ENCODE measurements at places on chromosomes 12 and 14.

- no peak for DNase-seq
Observed at GRCh38 chr12:20547816-20548575, 147.1 kb upstream of the SLCO1C1 start.

GRCh38 chr14:33938131-33938949 is 12.5 kb downstream of the EGLN3 start:
- no peak for DNase-seq

- no peak for DNase-seq
Observed at GRCh38 chr12:123293178-123293760, 21.6 kb upstream of the CDK2AP1 start.

GRCh38 chr12:121144416-121144914 is 11.8 kb downstream of the P2RX7 start:
- no peak for DNase-seq

DNA sequence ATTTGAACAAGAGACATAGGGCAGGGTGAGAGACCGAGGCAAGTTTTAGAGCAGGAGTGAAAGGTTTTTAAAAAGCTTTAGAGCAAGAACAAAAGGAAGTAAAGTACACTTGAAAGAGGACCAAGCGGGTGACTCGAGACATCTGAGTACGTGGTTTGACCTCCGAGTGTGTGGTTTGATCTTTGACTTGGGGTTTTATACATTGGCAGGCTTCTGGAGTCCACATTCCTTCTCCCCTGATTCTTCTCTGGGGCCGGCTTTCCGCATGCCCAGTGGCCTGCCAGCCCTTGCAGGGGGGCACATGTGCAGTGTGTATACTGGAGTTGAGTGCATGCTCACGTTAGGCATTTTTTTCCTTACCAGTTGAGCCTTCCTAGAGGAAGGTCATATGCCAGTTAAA is 96.3 kb downstream of the SLC15A4 start:
- no peak for DNase-seq

DNA sequence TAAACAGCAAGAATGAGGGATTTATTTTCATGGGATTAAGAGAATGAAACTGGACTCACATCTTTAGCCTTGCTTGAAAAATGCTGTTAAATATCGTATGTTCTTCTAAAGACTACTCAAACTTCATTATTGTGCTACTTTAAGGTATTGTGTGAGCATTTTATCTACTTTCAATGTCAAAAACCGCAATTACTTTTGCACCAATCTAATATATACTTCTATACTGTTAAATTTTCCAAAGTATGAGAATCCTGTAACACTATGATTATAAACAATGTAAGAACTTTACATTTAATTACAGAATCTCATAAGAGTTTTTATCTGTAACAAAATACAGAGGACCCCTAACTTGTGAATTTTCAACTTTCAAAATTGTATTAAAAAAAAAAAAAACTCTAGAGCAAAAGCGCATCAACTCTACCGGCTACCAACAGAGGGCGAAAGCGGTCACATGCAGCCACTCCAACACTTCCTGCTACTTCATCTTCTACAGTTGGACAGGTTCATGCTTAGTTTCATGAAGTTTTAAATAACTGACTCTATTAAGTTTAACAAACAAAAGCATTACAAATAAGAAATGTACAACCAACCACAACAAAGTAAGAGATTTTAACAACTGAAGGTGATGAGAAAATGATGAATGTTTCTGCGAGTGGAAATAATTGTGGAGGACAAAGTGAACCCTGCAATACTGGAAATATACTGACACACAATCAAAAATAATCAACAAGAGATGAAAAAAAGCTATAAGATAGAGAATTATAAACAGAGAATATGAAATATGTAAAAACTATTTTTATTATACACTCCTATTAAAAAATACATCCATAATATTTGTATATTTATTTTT is 210.9 kb downstream of the MED13L start:
- peak; percentile 52 for DNase-seq

- DNase-seq: no peak
Observed at GRCh38 chr12:100862676-100863075, 68.1 kb downstream of the ANO4 start.

GRCh38 chr12:69388371-69388770 is 28.8 kb downstream of the YEATS4 start:
- peak; percentile 16 for DNase-seq

GRCh38 chr12:28652239-28652638 is 462.0 kb downstream of the CCDC91 start:
- DNase-seq: no peak

- DNase-seq: peak; percentile 59
Observed at GRCh38 chr14:35285168-35286002, 6.8 kb upstream of the PSMA6 start.

- no peak for DNase-seq
Observed at GRCh38 chr14:53956427-53957201, at the start of gene BMP4. Gene BMP4 (minus strand): TSS chr14:53956825. CDS start chr14:53952222, 4,603 bp downstream.

- no peak for DNase-seq
Observed at GRCh38 chr14:68208218-68208617, 388.6 kb downstream of the RAD51B start.

GRCh38 chr12:56104815-56105608 is 653 bp downstream of the PA2G4 start:
- DNase-seq: no peak

DNA sequence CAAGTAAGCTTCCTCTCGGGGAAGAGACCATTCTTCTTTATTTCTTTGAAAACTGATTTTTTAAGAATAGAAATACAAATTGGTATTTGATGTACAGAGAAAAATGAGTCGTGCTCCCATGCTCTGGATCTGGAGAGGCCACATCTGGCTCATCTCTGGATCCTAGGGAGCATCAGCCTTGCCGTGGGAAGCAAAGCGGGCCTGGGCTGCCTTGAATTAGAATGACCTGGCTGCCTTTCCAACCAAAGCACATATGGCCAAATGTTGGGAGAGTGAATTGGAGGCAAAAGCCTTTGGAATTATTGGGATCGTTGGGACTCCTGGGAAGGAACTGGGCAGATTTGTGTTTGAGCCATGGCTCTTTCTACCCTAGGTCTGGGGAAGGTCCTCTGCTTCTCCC is 80.0 kb downstream of the SLC25A47 start:
- no peak for DNase-seq

DNA sequence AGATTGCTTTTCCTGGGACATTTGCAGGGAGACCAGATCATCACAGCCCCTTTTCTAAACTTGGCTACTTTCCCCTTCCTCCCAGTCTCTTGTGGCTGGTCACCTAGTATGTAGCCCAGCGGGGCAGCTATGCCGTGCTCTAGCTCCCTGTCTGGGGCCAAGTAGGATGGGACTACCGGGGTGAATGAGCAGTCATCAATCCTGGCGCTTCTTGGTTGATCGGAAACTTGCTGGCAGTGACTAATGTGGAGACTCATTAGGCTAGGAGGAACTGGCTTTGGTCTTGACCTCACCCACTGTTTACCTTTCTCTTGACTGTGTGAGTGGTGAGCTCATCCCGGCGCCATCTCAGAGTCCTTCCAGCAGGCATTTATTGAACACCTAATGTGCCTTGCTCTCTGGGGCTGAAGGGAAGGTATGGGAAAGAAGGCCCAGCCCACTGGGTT is 15.9 kb downstream of the PLEKHG3 start:
- DNase-seq: no peak

DNA sequence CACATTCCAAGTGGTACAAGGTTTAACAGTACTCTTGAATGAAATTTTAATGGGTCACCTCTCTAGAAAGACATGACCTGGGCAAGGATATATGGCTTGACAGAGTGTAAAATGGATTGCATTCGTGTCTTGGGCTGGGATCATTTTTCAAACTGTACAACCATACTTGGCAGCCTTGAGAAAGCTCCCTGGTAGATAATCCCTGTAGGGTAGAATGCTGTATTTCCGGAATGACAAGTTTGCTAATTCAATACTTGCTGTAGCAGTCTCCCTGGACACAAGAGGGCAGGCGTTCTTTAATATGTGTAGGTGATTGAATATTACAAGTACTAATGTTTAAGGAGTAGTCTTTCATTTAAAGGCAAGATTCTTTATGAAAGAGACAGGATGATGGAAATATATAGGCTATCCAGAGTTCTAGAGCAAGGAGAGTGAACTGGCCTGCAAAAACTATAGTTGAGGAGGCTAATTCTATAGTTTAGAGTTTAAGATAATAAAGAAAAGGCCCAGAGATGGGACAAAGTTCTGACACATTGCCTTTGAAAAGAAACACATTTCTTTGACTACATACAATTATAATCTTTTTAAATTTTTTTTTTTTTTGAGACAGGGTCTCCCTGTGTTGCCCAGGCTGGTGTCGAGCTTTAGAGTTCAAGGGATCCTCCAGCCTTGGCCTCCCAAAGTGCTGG is 53.4 kb downstream of the PLBD1 start:
- DNase-seq: peak; percentile 3

GRCh38 chr14:98227000-98227726 is 1044.8 kb downstream of the BCL11B start:
- peak; percentile 41 for DNase-seq

- DNase-seq: no peak
Observed at GRCh38 chr12:52907092-52907810, 2.4 kb upstream of the KRT8 start.

DNA sequence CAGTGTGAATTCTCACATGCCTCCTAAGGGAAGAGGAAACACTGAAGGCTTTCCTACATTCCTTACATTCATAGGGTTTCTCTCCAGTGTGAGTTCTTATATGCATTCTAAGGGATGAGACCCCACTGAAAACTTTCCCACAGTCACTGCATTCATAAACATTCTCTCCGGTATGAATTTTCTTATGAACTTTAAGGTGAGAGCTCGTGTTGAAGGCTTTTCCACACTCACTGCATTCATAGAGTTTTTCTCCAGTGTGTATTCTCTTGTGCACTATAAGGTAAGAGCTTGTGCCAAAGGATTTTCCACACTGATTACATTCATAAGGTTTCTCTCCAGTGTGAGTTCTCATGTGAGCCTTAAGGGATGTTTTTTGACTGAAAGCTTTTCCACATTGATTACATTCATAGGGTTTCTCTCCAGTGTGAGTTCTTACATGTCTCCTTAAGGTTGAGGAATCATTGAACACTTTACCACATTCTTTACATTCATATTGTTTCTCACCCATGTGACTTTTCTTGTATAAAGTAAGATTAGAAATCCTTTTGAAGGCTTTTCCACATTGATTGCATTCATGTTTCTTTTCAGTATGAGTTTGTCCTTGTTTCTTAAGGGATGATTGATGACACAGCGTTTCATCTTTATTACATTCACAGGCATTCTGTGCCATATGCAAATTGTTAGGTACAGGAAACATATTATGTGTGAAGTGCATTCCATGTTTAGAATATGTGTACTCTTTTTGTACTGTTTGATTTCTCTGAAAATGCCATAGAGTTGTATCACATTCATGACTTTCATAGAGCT is 9.5 kb downstream of the ZNF891 start:
- DNase-seq: no peak

GRCh38 chr12:100460702-100461101 is 13.0 kb upstream of the NR1H4 start:
- no peak for DNase-seq

GRCh38 chr14:93764211-93764659 is 24.1 kb downstream of the PRIMA1 start:
- no peak for DNase-seq

DNA sequence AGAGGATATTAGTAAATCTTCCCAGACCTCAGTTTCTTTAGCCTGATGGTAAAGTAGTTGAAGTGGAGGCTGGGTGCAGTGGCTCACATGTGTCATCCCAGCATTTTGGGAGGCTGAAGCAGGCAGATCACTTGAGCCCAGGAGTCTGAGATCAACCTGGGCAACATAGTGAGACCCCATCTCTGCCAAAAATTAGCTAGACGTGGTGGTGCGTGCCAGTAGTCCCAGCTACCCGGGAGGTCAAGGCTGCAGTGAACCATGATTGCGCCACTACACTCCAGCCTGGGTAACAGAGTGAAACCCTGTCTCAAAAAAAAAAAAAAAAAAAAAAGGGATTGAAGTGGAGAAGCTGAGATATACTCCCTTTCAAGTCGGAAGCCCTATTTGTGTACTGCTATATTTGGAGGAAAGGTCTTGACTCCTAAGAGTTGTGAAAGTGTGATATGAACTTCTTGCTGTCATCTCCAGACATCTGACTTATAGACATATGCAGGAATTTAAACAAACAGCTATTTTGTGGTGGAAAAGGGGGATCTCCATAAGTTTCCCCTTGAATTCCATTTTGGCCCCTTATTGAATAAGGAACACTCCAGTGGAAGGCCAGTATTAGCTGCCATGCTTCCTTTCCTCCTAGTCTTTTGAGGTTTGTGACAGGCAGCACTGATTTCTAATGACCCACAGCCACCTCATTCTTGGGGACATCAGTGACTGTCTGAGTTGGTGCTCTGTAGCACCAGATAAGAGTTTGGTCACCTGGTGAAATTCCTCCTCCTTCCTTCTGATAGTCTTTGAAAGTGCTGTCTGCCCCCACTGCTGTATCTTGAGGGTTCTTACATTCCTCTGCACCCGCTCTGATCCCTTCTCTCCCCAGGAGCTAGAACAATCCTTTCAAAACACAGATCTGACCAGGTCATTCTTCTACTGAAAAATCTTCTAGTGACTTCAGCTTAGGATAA is 7.4 kb downstream of the ELK3 start:
- DNase-seq: no peak

DNA sequence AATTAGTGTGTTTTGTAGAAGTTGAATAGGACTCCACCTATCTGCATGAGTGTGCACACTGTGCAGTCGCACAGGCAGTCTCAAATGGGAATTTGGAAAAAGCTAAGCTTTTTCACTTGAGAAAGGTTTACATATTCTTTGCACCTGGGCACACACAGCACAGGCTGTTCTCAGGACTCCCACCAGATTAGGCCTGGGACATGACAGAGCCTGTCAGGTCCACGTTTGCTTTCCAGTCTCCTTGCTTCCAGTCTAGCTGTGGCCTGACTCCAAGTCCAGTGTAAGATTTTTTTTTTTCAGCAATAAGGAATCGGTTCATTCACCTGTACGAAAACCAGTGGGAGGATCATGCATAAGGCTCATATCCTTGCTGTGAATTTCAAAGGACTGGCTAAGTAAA is 181.3 kb downstream of the ZFP36L1 start:
- no peak for DNase-seq

- no peak for DNase-seq
Observed at GRCh38 chr12:123396954-123397353, 13.0 kb downstream of the KMT5A start.

GRCh38 chr14:32104803-32105202 is 27.7 kb downstream of the ARHGAP5 start:
- DNase-seq: no peak
